ENCODE measurements at places on chromosomes 5 and 9.

GRCh38 chr5:32254881-32255539 is 57.7 kb downstream of the MTMR12 start:
- DNase-seq: peak; percentile 32

DNA sequence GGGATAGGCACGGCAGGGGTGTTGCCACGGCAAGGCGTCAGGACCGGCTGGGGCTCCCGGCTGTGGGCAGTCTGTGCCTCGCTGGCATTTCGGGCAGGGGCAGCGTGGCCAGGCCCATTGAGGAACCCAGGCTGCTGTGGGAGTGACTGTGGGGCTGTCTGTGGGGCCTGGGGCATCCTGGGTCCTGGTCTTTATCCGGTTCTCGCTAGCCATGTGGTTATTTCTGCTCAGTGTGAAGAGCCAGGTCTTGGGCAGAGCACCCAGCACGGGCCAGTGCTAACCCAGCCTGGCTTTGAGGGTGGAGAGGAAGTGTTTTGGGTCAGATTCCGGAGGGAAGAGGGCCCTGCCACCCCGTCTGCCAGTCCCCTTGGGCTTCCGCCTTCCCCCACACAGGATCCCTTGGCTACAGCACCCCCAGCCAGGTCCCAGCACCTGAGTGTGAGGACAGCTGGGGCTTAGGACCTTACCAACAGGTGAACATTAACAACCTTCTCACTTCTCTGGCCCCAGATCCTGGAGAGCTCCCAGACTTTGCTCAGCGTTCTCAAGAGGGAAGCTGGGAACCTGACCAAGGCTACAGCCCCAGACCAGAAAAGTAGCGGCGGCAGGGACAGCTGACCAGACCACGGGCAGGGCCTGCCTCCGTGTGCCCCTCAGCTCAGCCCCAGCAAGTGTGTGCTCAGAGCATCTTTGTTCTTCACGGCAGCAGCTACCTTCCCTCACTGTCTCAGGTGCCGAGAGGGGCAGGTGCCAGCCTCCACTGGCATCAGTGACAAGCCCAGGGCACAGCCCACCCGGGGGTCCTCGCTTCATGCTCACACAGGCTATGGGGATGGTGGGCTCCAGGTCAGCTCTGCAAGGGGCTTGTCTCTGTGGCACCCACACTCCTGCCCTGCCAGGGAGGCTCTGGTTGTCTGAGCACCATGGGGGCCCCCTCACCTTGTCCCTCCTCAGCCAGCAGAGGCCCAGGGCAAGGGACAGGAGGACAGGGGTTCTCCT is 1.1 kb downstream of the SSNA1 start:
- no peak for DNase-seq

DNA sequence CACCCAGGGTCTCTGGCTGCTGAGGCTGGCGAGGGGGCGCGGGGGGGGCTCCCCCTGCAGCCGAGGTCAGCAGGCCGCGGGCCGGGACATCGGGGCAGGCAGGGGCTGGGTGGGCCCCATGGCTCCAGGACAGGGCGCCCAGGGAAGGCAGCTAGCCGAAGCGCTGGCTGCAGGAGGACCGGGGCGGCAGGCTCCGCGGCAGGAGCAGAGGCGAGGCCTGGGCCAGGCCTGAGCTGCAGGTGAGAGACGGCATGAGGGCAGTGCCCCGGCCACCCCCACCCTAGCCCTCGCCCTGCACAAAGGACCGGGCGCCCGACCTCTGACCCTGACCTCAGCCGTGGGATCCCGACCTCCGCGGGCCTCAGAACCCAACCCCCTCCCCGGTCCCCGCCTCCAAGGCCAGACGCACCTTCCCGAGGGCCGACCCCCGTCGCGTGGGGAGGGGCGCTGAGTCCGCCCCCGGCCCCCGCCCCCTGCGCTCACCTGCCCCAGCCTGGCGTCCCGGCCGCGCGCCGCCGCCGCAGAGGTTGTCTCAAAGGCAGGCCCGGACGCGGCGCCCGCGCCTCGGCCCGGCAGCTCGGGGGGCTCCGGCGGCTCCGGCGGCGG is 431 bp downstream of the RNF208 start:
- DNase-seq: no peak

DNA sequence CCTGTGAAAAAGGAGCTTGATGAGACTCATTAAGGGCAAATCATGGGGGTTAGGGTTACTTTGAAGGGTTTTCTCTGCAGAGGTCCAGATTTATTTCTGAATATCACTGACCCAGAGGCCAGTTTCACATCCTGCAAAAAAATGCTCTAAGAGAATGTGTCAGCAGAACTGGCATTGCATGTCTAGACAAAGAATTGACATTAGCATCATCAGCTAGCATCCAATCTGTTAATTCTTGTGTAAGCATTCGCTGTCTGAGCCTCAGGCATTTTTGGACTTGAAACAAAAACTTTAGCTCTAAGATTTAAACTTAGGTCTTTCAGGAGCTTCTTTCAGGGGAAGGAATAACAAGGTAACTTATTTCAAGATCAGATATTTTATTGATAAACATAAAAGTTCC is 187.9 kb upstream of the ELL2 start:
- DNase-seq: no peak

DNA sequence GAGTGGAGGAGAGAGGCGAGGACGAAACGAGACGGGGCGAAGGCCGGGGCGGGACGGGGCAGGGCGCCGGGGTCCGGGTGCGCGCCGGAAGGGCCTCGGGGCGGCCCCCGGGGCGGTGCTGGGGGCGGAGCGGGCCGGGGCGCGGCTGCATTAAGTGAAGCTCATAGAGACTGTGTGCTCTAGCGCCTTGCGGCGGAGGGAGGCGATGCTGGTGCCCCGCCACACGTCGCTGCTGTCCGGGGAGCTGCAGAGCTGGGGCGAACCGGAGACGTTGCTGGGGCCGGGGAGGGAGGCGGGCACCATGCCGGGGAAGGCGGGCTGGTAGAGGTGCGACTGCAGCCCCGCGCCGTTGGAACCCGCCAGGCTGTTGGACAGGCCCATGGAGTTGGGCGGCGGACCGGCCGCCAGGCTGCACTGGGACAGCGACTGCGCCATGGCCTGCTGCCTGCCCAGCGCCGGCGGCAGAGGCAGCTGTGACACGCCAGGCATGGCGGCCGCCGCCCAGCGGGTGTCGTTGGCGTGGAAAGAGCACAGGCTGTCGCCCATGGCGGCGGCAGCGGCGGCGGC is 8.3 kb downstream of the OTP start:
- no peak for DNase-seq

DNA sequence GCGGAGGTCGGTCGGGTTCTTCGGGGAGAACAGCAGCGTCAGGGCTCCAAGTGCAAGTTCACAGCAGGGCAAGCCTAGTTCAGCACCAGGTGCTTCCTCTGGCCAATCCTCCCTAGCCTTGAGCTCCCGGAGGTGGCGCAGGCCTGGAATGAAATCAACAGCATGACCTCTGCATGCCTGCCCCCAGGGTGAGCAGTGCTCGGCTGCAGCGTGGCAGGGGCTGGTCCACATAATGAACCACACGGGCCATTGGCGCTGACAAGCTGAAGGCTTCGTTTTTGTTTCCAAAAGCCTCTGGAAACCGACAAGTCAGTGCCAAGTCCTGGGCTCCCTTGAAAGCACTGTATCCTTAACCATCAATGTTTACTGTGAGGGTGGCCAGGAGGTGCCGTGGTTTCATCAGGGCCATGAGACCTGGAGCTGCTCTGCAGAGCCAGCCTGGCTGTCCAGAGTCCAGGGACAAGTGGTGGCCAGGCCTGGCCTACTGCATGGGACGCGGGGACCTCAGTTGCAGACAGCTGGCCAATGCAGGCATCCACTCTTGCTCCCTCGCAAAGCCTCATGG is 2.1 kb upstream of the INPP5E start:
- DNase-seq: no peak

- no peak for DNase-seq
Observed at GRCh38 chr5:62284946-62285891, 20.8 kb upstream of the KIF2A start.

DNA sequence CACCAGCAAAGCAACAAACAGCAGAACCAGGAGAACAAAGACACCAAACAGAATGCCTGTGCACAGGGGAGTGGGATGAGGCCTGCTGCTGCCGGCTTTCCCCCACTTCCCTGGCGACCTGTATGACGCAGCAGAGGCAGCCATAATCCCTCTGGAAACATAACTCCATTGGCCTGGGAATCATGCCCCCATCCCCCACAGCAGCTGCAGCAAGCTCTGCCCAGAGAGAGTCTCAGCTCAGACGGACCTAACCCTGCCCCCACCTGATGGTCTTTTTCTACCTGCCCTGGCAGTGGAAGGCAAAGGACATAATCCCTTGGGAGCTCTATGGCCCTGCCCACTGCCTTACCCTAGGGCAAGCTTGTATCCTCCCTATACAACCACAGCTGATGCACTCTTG is 81.8 kb upstream of the FANCC start:
- DNase-seq: no peak

DNA sequence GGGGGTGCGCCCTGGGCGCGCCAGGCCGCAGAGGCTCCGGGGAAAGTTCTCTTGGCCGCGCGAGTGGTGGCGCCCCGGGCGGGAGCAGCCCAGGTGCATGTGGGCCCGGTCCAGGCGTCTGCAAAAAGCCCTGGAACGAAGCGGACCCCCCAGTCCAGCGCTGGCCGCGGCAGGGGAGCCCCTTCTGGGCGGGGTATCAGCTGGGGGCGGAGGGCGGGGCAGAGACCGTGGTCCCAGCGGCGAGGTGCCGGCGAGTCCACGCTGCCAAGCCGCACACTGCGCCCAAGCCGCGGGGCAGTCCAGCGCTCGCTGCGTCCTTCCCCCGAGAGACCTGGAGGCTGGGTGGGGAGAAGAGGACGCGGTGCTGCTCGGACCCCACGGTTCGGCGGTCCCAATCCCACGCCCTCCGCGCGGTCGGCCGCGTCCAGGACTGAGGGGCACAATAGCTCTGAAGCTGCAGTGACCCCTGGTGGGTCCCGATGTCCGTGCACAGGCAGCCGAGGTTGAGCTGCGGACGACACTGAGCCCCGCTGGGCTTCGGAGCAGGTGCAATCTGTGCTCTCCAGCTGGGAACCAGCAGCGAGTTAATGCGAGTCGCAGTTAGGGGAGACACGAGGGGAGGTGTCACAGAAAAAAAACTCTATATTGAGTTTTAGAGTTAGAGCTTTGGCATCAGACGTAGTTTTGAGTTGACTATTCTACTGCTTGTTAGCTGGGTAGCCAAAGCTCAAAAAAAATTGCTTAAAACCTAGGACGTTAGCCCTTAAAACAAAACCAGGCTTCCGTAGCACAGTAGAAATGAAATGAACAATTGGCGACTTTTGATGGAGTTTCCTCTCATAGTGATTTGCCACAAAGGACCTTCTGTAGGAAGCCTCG is 1.1 kb upstream of the EPB41L4A start:
- peak; percentile 80 for DNase-seq

DNA sequence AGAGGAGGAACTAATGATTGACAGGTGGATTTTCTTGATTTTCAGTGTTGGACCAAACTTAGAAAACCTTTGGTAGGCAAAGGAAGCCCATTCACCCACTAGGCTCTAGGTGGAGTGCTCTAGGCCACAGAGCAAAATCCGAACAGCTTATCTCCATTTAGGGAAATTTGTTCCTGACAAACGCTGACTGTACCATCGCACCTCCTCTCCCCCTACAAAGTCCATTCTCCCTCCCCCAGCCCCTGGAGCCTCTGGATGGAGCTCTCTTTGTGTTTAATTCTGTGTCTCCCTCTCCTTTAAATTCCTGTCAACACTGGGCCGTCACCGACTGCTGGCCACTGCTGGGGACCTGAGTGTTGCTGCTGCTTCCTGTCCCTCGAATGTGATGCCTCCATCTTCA is 350.1 kb upstream of the IRX2 start:
- DNase-seq: no peak

DNA sequence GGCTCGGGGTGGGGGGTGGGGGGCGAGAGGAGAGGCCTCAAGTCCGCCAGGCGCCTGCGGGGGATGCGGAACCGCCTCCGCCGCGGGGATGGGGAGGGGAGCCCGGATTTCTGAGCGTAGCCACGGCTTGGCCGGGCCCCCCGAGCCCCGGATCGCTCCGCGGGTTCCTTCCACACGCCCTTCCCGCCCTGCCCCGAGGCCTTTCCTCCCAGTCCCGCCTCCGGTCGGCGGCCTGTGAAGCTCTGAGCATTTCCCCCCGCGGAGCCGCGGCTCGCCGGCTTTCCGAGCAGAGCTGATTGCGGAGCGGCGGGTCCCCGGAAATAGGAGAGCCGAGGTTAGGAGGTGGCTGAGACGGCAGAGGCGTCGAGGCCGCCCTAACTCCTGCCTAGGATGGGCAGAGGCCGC is 6.1 kb downstream of the IRX4 start:
- no peak for DNase-seq

- no peak for DNase-seq
Observed at GRCh38 chr9:89449261-89449671, 48.6 kb downstream of the SEMA4D start.

DNA sequence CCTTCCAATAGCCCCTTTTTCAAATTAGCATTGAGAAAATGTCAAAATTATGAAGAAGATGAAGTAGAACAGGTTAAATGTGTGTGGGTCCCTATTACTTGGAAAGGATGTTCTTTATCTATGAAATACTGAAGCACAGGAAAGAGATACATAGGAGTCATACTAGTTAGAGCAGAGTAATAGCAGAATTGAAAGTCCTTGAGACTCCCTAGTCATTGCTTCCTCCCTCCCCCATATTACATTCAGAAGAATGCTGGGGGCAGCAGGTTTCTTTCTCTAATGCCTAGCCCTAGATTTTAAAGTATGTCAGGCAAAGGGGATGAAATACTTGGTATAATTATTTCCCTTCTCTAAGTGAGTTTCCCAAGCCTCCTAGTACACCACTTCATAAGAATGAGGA is 4.4 kb downstream of the ZCCHC9 start:
- no peak for DNase-seq

GRCh38 chr5:117562647-117563046 is 988.0 kb upstream of the SEMA6A start:
- no peak for DNase-seq

- DNase-seq: no peak
Observed at GRCh38 chr9:14170392-14170931, 143.5 kb downstream of the NFIB start.

- no peak for DNase-seq
Observed at GRCh38 chr5:59764361-59764760, 129.2 kb downstream of the PDE4D start.

DNA sequence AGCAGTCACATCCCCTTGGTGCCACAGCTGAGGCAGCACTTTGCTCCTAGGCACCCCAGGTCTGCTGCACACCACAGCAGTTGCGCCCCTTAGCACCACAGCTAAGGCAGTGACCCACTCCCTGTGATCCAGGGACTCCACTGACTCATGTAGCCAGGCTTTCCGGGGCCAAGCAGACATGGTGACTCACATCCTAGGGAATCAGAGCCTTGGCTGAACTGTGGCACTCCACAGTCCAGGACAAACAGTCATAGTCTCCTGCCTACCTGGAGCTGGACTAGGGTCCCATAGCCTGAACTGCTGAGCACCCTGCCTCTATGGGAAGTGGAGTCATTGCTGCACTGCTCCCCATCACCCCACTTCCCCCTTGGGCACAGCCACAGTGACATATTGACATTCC is 338.7 kb downstream of the NPR3 start:
- no peak for DNase-seq

- DNase-seq: peak; percentile 44
Observed at GRCh38 chr5:60649288-60649917, 50.6 kb downstream of the DEPDC1B start.

GRCh38 chr5:132190161-132190817 is 37.4 kb downstream of the P4HA2 start:
- peak; percentile 70 for DNase-seq

Data from midbrain (tissue), 1 donor.